NCI-H187 treated with DMSO at 0.1 percent for 48 hours (cell line): ENCODE measurements at places on chromosomes 12 and 14.

GRCh38 chr12:41950455-41950854 is 194.2 kb downstream of the GXYLT1 start:
- DNase-seq: no peak

DNA sequence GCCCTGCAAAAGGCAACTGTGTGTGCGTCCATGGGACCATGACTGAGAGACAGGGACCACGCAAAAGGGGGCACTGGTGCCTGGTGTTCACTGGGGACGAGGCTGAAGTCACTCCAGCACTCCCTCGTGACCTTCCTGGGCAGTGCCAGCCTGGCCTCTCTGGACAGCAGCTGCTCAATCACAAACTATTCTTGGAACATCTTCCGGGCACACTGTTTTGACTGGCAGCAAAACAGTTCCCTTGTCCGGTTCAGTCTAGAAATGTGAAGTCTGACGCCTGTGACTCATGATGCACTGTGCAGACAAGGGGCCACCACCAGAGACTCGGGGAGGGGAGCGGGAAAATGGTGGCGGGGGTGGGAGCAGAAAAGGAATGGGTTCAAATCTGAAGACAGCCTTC is 20.8 kb downstream of the SNRNP35 start:
- no peak for DNase-seq

DNA sequence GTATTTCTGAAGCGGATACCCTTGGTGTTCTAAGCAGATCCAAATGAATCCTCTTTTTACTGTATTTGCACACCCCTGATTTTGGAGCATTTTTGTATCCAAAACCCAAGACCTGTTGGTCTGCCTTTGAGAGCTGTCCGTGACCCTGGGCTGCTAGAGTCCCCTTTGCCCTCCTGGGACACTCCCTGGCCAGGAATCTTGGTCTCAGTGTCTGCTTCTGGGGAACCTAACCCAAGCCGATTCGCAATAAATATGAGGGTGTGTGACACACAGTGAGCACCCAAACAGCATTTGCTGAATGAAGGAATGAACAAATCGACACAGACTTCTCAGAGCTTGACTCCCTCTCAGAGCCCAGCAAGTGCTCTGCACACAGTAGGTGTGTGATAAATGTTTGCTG is 92.9 kb downstream of the SCARB1 start:
- DNase-seq: no peak

DNA sequence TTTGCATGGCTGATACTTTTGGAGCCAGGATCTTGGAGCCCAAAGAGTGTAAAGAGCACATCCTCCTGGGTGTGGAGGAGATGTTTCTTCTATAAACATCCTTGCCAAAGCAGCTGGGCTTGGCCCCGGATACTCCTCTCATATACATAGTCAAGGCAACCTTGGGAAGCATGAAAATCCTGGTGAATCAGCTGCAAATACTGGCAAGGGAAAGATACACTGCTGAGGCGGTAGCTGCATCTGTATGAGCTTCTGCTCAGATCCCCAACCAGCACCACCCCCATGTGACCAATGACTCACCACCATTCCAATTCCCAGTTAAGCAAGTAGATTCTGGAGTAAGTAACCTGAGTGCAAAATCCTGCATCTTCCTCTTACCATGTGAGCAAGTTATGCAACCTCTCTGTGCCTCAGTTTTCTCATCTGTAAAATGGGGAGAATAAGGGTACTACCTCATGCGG is 567.4 kb downstream of the MED13L start:
- DNase-seq: no peak

- DNase-seq: no peak
Observed at GRCh38 chr14:104516906-104517305, 62.7 kb upstream of the C14orf180 start.

DNA sequence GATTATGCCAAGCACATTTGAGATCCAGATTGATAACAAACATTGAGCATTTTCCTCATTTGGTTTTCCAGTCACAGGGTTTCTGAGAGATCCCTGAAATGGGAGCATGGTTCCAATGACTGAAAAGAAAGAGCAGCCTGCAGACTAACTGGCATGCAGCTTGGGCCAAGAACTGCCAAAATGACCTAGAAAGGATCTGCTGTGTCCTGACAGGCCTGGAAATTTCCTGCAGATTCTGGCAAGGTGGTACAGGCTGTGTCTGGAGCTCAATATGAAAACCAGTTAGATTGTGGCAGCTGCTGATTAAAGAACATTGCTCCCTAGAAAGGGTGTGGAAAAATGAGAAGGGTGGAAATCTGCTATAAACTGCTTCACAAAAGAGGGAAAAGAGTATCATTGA is 417.3 kb downstream of the IPO8 start:
- DNase-seq: no peak

- DNase-seq: no peak
Observed at GRCh38 chr12:106704081-106704480, 70.4 kb upstream of the RIC8B start.

DNA sequence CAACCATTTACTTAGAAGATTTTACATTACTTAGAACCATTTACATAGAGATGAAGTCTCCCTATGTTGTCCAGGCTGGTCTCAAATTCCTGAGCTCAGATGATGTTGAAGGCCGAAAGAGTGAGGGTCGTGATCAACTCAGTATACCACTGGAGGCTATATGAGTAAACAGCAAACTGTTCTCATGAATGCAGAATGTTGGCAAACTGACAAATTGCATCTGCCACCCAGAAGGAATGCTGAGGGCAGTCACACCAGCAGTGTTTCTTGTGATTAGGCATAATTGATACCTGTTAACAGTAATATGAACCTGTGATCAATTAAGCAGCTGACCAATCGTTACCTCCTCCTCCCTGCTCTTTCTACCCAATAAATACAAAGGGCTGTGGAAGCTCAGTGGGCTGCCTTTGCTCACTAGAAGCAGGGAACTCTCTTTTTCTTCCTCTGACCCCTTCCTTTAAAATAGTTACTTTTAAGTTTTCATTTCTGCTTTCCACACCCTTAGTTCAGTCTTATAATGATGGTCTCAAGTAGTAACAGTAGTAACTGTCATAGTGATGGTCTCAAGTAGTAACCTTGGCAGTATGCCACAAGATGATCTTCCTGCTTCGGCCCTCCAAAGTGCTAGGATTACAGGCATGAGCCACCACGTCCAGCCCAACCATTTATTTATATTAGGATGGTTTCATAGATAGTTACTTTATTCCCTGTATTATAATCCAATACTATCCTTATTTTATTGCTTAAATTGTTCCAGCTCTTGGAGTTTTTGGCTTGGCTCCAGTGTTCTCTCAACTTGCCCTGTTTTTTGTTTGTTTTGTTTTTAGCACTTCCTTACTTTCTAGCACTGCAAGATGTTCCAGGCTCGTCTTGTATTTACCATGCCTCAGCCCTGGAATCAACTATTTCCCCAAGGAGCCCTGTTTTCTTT is 25.8 kb downstream of the LIMA1 start:
- DNase-seq: no peak

GRCh38 chr14:93309427-93309966 is 23.3 kb downstream of the BTBD7 start:
- DNase-seq: no peak

GRCh38 chr12:2450553-2450952 is 344.2 kb upstream of the FKBP4 start:
- DNase-seq: no peak

- no peak for DNase-seq
Observed at GRCh38 chr12:91931111-91931510, 214.5 kb downstream of the BTG1 start.

DNA sequence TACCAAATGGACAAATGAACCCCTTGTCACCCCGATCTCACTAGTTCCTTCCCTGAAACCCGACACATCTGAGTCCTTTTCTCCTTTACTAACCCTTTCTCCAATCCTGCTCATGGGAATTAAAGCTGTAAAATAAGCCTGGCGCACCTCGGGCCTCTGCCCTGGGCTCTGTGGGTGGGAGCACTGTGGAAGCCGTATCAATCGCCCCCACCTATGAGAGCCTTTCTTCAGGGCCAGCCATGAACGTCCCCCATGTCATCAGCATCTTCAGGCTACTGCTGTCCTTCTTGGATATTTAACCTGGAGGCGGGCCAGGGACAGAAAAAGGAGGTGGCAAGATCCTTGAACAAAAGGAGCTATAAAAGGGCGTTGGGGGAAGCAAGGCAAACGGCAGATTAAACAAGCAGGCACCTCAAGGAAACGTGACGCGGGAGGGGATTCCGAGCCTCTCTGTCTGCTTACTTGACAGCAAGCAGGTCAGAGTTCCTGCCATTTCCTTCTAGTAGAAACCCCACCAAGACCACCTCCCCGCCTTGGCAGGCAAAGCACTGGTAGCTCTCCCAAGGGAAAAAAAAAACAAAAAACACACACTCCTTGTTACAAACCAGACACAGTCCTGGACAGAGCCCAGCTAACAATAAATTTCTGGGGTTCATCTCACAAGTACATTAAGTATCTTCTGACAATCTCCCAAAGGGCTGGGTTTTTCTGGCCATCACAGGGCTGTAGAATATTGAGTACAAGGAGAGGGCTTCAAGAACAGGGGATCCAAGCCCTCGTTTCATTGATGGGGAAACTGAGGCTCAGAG is 62.9 kb downstream of the DPF3 start:
- DNase-seq: no peak

GRCh38 chr14:34060651-34060999 is 109.8 kb upstream of the EGLN3 start:
- DNase-seq: no peak

DNA sequence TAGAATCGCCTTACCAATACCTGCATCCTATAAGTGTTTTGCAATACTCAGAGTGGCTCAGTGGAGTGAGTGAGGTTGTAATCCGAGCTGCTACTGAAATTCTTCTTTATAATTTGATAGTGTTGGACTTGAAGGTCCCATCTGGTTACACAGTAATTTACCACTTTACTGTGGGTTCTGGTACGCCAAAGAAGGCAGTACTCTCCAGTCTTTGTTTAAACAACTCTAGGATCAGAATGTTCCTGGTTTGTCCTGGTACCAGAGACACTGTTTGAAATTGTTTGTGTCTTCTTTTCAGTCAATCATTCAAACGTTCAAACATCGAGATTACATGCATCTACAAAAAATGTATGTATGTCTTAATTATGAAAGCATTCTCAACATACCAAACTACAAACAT is 51.3 kb upstream of the AMN1 start:
- DNase-seq: no peak

GRCh38 chr12:92085736-92086040 is 60.0 kb downstream of the BTG1 start:
- no peak for DNase-seq

GRCh38 chr12:65754744-65755595 is 69.3 kb upstream of the HMGA2 start:
- no peak for DNase-seq

GRCh38 chr14:36619131-36619530 is 36.7 kb upstream of the NKX2-8 start:
- DNase-seq: no peak

GRCh38 chr12:14655284-14655683 is 41.1 kb downstream of the GUCY2C start:
- no peak for DNase-seq

GRCh38 chr14:45096218-45096617 is 12.3 kb downstream of the PRPF39 start:
- DNase-seq: no peak

- no peak for DNase-seq
Observed at GRCh38 chr14:81172353-81172752, 48.4 kb downstream of the GTF2A1 start.

DNA sequence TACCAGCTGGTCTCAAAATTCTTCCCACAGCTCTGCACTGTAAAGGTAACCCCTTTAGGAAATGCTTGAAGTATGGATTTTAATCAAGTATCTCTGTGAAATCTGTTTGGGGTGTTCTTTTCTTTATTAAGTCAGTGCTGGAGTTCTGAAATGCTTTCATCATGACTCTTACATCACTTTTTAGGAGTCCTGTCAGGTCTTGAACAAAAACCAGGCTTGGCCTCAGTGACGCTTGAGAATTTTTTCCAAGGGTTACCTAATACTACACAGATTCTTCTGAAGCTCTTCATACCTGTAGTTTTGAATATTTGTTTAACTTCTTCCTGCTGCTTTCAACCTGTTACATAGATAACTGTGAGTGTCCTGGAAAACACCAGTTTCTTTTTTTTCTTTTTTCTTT is 47.0 kb upstream of the KCNH3 start:
- no peak for DNase-seq

- DNase-seq: no peak
Observed at GRCh38 chr14:37140176-37140575, 32.2 kb downstream of the SLC25A21 start.

DNA sequence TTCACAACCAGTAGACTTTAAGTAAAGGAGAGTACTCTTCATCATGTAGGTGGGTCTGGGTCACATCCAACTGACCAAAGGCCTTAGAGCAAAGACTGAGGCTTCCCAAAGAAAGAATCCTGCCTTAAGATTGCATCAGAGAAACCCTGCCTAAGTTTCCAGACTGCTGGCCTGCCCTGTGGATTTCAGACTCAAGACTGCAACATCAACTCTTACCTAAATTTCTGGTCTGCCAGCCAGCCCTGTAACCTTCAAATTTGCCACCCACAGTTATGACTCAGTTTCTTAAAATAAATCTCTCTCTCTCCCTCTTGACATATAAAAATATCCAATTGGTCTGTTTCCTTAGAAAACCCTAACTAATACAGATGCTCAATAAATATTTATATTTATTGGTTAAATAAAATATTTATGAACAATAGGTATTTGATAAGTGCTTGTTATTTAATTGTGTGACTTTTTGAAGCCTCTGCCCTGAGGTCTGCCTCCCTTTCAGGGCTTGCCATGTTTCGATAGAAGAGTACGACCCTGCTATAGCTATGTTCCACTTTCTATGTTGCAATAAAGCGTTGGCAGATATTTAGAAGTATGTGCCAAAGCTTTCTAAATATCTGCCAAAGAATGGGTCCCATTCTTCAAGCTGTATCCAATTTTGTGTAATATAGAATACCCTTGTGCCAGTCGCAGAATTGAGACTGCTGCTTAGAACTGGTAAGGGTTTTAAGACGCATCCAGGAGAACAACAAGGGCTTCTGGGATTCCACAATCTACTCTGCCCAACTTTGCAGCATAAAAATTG is 65.7 kb downstream of the TMEM30B start:
- DNase-seq: no peak

DNA sequence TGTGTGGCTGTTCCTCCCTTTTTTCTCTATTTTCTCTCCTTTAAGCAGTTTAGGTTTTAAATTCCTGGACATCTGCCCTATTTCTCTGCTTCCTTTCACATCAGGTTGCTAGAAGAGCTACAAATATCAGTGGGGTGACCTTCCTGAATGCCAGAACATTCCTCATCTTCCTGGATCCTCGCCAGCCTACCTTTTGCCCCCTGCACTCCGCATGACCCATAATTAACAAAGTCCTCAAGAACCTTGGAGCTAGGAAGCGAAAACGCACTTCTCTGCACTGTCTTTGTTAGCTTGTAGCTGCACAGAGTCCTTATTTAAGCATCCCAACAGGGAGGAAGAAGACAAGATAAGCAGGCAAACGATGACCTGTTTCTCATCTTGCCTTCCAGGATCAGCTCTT is 30.5 kb downstream of the VDR start:
- DNase-seq: no peak

GRCh38 chr12:111953455-111953854 is 59.5 kb downstream of the TMEM116 start:
- no peak for DNase-seq

DNA sequence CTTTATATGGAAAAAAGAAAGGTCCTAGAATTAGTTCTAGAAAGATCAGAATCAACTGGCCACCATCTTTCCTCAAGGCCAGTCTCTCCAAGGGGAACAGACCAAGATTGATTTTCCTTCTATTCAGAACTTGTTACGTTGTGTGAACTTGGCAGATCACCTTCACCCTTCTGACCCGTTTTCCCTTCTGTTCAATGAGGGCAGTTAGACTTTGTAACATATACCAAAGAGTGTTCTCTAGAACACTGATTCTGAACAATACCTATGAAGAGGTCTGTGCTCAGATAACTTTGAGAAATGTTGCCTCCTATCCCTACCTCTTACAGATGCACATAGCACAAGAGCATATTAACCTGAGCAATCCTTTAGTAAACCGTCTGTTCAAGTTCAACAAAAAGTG is 10.6 kb upstream of the PCK2 start:
- no peak for DNase-seq
